Adrenal gland (tissue), 19 donors: ENCODE measurements at places on chromosomes 4 and X. TPM values are rescaled to one million over a fixed set of nuclear protein-coding genes. Genes with fewer than 3 reads are reported as not detected.

Gene SMPX
- not detected for total RNA-seq

Gene NAA11
- total RNA-seq: not detected

Gene NDNF
- 0.74 TPM for total RNA-seq

Gene PAGE2
- not detected for total RNA-seq

Gene CYLC1
- not detected for total RNA-seq

Gene ANOS1
- total RNA-seq: 0.60 TPM

Gene DUSP9
- 0.11 TPM for total RNA-seq

Gene C4orf51
- not detected for total RNA-seq

Gene S100G
- not detected for total RNA-seq
